NCI-H187 (cell line): ENCODE measurements at places on chromosomes 1 and 21.
A peak's percentile ranks its signal among the peaks of the same experiment; 100 is the strongest.

DNA sequence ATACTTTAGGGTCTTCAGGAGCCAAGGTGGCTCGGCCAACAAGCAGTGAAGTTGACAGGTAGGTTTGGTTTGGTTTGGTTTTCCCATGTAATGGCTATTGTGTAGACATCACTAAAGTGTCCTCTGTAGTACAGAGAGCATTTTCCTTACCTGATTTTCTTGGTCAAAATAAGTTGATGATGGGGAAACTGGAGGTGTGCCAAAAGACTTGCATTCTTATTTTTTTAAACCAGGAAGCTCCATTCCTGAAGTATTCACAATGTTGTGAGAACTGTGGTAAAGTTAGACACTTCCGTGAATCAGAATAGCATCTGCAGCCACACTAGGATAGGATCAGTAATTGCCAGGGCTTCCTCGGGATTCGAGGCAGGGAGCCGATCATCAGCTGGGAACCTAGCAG lies 2.9 kb downstream of the ZBTB37 start:
- no peak for DNase-seq

GRCh38 chr1:193009501-193009900 lies 49.7 kb downstream of the UCHL5 start:
- DNase-seq = no peak

- DNase-seq = peak; percentile 32
Measured at GRCh38 chr1:156232201-156232894, 9.6 kb upstream of the BGLAP start.

DNA sequence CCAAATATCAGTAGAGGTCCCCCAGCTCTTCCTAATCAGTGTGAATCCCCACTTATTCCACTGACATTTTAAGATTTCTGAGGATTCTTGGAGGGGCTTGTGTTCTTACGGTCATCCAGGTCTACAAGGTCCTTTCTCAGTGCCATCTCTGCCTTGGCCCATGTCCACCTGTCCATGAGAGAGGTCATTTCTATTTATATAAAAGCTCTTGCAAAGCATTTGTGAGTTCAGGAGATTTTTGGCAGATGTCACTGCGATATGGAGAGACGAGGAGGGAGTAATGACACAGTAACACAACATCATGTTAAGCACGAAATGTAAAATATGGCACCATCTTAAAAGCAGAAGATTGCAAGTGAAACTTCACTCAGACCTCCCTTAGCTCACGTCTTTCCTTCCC lies 144.6 kb upstream of the NFIA start:
- no peak for DNase-seq

GRCh38 chr1:208270651-208271141 lies 26.5 kb upstream of the PLXNA2 start:
- DNase-seq = no peak

DNA sequence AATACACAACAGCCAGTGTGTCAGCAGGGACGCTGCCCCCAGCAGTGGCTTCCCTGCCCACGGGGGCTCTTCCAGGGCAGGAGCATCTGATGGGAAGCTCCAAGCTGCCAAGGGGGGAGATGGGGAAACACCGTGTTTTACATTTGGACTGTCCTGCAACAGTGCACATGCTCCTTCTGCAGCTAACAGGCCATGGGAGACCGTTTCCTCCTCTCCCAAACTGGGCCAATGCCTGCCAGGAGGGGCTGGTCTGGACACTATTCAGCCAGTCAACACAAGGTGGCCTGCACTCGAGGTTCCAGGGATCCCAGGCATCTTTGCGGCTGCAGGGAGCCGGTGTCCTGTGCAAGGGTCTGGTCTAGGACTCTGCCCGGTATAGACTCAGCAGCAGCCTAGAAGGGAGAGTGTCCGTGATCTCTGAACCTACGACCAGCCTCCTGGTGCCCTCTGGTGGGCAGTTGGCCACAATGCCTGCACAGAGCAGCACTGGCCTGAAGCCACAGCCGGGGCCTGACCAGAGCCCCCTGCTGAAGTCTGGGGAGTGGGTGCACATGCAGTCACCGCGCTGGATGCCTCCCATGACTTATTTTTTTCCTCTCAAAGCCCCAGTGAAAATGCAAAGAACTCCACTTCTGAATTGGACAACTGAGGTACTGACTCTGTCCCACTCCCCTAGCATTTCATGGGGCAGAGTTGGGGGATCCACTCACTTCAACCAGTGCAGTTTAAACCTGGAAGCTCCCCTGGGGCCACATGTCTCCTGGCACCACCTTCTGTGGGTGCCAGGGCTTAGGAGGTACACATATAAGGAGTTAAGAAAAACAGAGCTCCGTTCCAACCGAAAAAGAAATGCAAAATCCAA lies 33.3 kb downstream of the RCC2 start:
- no peak for DNase-seq

- DNase-seq = no peak
Measured at GRCh38 chr1:153776352-153776751, 1.1 kb downstream of the SLC27A3 start.

GRCh38 chr1:80769208-80769750 lies 1031.5 kb upstream of the ADGRL2 start:
- DNase-seq = no peak

DNA sequence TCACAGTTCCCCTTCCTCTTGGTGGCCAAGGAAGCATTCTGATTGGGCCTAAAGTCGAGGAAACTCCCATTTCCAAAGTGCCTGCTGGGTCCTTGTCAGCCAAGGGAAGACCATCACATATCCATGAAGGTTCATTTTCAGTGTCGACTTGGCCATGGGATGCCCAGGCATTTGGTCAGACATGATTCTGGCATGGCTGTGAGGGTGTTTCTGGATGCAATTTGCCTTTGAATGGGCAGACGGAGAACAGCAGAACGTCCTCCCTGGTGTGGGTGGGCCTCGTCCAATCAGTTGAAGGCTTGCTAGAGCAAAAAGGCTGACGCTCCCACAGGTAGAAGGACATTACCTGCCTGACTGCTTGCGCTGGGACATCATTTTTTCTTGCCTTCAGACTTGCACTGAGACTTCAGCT lies 48.3 kb upstream of the LBR start:
- no peak for DNase-seq

- no peak for DNase-seq
Measured at GRCh38 chr21:37815893-37816292, 100.4 kb downstream of the KCNJ6 start.

DNA sequence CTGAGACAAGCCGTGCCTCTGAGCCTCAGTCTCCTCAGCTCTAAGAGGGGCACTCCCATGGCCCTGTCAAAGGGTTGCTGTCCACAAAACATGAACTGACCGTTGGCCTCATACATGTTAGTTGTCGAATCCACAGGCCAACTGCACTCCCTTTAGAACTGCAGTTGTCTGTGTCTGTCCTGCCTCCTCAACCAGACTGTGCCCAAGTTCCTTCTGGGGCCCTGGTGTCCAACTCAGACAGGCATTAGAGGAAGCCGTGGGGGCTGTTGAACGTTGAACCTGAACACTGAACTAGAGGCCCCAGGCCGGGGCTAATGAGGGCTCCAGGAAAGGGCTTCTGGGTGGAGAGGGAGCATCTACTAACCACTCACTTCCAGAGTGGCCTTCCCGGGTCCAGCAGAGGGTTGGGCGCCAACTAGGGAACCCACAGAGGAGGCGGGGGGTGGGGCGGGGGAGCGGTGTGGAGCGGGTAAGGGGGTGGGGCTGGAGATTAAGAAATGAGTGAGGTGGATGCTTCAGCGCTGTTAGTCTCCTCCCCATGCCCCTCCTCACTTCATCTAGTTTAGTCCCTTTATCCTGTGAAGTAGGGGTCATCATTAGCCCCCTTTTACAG lies at the start of gene RAB42:
Gene RAB42, plus strand, starts transcription at position 558 of the 613 bp plus-strand sequence. CDS start 247 bp downstream, outside the sequence.
- DNase-seq = no peak

DNA sequence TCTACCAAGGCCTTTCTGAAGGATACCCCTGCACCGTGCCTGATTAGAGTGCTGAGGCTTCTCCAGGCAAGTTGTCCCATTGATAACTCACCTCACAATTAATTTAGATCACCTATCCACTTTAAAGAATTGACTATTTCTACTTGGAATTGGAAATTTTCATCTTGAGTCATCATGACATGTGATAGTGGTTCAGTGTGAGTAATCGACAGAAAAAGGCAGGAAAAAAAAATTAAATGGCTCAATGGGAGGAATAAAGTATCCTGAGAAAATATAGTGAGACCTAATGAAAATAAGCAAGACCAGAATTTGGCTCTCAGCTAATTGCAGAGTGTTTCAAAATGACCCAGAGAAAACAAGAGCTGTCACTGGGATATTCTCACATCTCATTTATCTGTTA lies 222.4 kb upstream of the C8B start:
- no peak for DNase-seq

- no peak for DNase-seq
Measured at GRCh38 chr1:235783148-235783776, 83.4 kb downstream of the LYST start.

DNA sequence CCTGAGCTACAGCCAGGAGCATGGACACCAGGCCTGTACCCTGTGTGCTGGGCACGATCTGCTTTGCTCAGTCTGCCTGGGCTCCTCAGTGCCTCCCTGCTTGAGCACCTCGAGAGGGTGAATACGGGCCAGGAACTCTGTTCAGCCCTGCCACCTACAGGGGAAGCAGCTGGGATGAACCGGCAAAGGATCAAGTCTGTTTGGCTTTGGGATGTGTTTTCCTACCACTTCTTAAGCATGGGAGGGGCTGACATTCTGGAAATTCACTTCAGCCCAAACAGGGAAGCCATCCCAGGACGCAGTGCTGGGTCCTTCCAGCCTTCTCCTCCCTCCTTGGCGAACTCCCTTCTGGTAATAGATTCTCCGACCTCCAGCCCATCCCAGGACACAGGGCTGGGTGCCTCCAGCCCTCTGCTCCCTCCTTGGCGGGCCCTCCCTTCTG lies 55.8 kb upstream of the SELENON start:
- DNase-seq = no peak

DNA sequence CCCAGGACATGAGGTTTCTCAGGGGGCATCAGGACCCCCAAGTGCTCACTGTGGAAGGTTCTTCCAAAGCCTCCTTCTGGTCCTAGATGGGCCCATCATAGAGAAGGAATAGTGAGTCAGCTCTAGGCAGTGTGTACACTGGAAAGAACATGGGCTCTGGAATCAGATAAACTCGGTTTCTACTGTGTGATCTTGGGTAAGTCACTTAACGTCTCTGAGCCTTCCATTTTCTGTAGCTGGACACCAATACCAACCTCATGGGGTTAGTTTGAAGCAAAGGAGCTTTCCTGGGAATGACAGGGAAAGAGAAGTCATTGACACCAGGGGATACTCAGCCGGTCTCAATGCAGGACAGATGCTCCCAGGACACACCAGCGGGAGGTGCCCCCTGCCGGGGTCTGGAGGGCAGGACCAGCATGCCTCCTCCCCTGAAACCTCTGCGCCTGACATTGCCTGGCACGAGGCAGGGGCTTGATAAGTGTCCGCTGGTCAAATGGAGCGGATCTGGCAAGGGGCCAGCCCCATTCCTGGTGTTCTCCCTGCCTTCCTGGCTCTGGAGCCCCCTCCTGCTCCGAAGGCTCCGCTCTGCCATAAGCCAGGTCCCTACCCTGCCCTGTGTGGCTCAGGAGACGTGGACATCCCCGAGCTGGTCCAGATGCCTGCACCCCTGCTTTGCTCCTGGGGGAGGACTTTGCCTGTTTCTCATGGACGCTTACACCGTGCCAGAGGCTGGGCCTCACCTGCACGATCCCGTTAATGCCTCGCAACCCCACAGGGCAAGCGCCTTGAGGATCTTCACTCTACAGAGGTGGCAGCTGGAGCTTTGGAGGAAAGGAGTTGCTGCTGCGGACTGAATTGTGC lies 52.8 kb downstream of the EDN2 start:
- DNase-seq = no peak

DNA sequence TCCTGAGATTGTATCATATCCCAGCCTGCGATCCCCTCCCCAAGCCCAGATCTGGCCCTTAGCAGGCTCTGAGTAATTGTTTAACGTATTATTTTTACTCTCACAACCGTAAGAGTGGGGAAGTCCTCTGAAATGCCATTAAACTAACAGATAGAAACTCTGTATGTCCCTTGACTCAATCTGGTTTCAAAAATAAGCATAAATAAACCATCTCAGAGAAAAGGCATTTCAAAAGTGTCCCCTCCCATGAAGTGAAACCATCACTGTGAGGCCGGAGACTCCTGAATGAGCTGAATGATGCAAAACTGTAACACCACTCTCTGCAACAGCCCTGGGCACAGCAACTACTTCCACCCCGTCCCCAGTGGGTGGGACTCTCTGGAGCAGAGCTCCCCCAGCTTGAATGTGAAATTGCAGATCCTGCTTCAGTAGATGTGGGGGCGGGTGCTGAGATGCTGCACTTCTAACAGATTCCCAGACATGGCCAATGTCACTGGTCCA lies 104.1 kb downstream of the SYF2 start:
- DNase-seq = no peak
